ENCODE measurements at places on chromosomes 3 and 15.
A peak's percentile ranks its signal among the peaks of the same experiment; 100 is the strongest.

DNA sequence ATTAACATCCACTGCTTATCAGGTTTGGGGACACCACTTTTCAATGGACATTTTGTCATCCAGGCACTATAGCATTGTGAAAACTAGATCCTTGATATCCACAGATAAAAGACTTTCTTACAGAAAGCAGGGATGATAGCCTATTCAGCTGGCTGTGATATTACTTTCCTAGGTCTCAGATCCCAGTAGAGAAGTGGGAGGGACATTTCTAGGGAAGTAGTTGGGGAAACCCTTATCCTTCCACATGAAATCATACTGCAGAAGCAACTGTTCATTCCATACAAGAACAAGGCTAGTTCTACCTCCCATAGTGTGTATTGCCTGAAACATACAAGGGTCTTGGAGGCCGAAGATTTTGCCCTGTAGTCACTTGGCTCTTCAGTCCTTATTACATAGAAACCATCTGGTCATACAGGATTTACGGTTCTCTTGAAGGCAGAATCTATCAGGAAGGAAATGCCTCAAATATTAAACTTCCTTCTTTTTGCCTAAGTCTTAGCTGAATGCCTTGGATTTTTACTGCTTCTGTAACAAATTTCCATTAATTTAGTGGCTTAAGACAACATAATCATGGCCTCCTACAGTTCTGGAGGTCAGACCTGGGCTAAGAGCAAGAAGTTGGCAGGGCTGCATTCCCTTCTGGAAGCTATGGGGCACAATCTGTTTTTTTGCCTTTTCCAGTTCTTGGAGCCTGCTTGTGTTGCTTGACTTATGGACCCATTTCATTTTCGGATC lies 119.4 kb downstream of the ECT2 start:
- no peak for DNase-seq

GRCh38 chr3:58251631-58252035 lies 14.0 kb downstream of the ABHD6 start:
- DNase-seq, result no peak

GRCh38 chr15:67834581-67835296 lies 5.1 kb downstream of the RNU6-1 start:
- no peak for DNase-seq

- no peak for DNase-seq
Observed at GRCh38 chr15:84790676-84791075, 26.5 kb upstream of the ALPK3 start.

- DNase-seq, result no peak
Observed at GRCh38 chr3:38811822-38812221, 4.2 kb downstream of the SCN10A start.

DNA sequence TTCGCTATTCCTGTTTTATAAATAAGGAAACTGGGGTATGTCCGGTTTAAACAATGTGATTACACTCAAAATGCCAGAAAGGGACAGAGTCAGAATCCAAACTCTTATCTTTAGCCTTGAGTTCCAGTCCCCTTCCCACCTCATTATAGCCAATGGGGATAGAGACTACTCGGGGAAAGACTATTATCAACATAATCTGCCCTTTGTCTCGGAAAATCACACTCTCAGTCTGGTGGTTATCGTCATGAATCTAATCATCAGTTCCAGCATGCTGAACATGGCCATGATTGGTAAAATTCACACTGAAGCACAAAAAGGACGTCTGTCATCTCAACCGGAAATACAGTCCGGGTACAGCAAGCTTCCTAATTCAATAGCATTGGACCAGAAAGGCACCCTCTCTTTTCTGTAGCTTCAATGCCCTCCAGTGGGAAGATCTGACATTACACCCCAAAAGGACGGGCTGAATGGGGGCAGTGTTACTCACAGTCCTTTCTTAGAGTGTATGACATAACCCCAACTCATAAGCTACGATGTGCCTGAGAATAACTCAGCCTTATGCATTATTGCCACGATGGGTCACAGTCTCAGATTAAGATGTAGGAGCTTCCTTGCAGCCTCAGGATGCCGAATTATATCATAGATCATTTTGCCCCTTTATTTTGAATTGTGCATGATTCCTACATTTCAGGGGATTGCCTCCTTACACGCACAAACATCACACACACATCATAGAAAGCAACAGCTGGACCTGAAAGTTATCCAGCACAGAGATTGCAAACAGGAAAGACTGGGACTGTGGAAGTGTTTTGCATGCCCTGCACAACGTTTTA lies 390.4 kb upstream of the LMCD1 start:
- peak; percentile 40 for DNase-seq

GRCh38 chr15:67836477-67836876 lies 3.4 kb downstream of the RNU6-1 start:
- no peak for DNase-seq

- no peak for DNase-seq
Observed at GRCh38 chr3:168157099-168157700, 61.5 kb upstream of the GOLIM4 start.

- DNase-seq, result no peak
Observed at GRCh38 chr3:23923786-23924185, 6.9 kb downstream of the RPL15 start.

- no peak for DNase-seq
Observed at GRCh38 chr3:125300416-125300815, 74.7 kb downstream of the ZNF148 start.

GRCh38 chr3:74463515-74463914 lies 150.9 kb downstream of the CNTN3 start:
- no peak for DNase-seq

GRCh38 chr3:185399737-185400667 lies 37.1 kb downstream of the MAP3K13 start:
- DNase-seq, result no peak

GRCh38 chr3:31196881-31197364 lies 302.5 kb upstream of the GADL1 start:
- no peak for DNase-seq

- DNase-seq, result no peak
Observed at GRCh38 chr3:195041871-195042742, 228.9 kb downstream of the XXYLT1 start.

- DNase-seq, result peak; percentile 34
Observed at GRCh38 chr3:182710557-182711157, 82.6 kb upstream of the ATP11B start.

GRCh38 chr15:52284164-52284563 lies 11.4 kb downstream of the MYO5C start:
- DNase-seq, result no peak

- no peak for DNase-seq
Observed at GRCh38 chr3:141280086-141280485, 48.5 kb downstream of the PXYLP1 start.

- DNase-seq, result no peak
Observed at GRCh38 chr3:114213627-114214541, 23.5 kb downstream of the ZNF80 start.

DNA sequence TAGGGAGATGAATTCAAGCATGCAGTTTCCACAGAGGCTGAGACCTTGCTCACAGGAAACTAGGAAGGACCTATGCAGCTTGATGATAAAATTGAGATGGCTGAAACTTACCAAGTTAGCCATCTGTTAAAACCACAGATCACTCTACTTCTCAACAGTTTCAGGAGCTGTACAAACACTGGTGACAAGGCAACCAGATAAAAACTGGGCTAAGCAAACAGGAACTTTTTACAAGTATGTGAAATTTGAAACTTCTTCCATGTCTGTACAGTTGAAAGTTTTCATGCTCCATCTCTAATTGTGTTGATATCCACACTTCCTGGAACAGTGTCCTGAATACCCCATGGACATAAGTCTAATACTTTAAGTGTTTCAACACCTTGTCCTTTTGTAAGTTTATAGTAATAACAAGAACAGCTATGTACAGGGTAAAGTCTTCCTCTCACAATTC lies 78.2 kb downstream of the FAIM start:
- DNase-seq, result no peak

DNA sequence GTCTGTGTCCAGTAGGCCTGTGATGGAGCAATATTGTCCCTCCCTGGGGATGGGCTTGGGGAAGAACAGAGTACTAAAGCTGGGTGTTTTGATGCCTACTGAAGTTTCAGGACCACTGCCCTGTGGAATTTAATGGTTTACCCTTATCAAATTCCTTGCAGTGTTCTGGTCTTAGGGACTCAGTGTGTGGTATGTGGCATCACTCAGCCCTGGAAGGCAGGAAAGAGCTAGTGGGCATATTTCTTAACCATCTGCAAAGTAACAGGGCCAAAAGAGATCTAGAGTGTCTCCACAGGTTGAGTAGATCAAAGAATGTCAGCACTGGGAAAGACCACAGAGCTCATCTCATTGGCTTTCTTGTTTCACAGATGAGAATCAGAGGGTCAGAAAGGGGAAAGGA lies 11.8 kb upstream of the SCN10A start:
- no peak for DNase-seq

DNA sequence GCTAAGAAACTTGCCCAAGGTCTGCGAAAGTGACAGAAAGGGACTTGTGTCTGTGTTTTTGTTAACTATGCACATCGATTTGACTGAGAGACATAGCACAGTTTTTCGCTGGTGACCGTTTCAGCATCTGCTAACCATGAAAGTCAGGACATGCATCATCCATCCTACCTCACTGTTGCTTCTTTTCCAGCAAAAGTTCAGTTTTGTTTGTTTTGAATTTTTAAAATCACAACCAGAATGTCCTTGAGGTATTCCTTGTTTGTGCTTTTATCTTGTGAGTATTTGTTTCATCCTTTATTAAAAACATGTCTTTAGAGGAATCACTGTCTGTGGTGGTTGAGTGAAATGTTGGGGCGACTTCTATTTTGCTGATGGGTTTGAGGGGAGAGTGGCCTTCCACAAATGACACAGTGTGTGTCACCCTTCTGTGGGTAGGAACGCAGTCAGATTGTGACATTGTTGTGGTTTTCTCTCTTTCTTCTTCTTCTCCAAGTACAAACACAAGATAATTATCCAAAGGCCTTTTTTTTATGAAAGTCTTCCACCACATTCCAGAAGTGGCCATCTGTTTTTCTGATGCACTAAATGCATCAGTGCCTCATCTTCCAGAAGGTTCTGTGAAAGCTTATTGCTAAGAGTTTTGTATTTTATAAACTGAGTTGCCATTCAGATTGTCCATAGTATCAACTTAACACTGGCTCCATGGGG lies 214.4 kb upstream of the NR2E3 start:
- no peak for DNase-seq

DNA sequence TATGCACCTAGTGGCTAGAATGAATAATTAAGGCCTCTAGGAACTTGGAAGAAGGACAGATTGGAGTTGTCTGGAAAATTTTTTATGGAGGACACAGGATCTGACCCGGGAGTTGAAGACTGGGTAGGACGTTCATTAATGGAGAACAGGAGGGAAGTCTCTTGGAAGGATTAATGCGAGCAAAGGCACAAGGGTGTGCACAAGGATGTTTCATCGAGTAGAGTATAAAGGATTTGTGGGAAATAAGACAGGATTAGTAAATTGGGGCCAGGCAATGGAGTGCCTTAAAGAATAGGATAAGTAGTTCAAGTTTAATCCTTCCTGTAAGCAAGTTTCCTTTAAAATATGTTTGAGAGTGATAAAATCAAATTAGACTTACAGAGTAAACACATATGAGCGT lies 14.6 kb downstream of the LMOD3 start:
- no peak for DNase-seq

GRCh38 chr15:73687351-73687750 lies 3.2 kb downstream of the CD276 start:
- DNase-seq, result no peak

DNA sequence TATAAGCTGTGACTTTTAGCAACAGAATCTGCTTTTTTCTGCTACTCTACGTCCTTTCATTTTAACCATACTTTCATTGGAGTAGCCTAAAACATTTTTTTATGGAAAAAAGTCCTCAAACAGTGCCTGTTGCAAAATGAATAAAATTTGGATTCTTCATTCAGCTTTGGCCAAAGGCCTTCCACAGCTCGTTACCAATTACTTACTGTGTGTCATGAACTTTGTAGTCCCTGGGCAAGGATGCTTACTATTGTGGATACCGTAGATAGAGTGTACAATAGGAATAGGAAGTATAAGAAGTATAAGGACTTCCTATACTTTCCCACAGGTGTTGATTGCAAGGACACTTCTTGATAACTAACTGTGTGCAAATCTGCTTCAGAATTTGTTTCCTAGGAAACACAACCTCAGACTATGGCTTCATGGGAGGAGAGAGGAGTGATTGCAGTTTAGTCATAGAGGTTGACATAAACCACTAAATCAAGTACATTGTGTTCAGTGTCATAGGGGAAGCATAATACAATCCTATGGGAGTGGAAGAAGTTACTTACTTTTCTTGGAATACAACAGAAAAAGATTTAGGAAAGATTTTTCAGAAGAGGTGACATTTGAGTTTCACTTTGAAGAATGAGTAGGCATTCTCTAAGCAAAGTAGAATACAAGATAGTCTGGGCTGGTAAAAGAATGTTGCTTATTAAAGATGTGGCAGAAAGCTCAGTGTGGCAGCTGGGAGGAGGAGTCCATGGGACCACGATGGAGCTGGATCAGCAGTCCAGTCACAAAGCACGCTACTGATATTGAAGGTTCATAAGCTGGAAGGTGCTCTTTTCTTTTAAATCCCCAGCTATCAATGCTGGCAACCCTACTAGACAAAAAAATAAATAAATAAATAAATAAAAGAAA lies 309.7 kb upstream of the TPRG1 start:
- DNase-seq, result no peak

- no peak for DNase-seq
Observed at GRCh38 chr3:184399410-184399809, 19.6 kb downstream of the CHRD start.

DNA sequence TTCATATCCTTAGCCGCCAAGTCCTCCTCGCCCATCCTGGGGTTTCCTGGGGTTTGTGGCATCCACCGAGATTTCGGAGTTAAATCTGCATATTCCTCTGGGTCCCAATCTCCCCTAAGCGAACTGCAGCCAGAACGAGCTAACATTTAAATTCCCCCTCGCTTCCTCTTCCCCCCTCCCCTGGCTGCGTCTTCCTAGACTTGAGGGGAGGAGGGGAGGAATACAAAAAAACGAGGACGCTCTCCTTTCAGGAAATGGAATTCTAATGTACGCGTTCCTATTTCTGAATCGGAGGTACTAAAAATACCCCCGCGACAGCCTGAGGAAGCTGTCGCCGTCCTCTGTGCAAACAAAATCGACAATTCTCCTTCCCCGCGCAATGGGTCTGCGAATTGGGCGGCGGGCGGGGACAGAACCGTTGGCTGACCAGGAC lies 5.6 kb downstream of the FEZF2 start:
- no peak for DNase-seq

DNA sequence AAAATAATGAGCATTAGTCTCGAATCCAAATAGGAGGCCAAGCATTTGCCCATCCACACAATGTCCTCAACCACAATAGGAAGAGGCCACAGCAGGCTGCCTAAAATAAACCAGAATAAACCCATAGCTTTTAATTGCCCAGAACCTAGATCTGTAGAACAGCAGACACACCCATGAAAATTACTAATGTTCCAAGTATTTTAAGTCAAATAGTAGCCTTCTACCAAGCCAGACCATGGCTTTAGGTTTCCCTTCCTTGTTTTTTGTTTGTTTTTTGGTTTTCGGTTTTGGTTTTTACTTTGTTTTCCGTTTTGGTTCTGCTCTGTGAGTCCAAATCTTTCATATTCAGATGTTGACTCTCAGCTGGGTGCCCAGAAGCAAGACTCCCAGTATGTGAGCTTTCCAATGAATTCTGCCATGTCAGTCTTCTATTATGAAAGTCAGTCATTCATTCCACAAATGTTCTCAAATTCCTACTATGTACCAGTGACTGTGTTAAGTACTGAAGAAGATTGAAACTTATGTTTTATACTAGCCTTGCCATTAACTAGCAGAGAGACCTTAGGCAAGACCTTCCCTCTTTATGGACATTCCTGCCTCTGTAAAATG lies 57.8 kb upstream of the BOC start:
- no peak for DNase-seq

Data from NCI-H2029 (cell line).